Activated CD8-positive, alpha-beta memory T cell treated with anti-CD3 and anti-CD28 coated beads, Interleukin-2, amount 50 U/mL, for 48 hours (primary cell): ENCODE measurements at places on chromosomes 1 and 21.

DNA sequence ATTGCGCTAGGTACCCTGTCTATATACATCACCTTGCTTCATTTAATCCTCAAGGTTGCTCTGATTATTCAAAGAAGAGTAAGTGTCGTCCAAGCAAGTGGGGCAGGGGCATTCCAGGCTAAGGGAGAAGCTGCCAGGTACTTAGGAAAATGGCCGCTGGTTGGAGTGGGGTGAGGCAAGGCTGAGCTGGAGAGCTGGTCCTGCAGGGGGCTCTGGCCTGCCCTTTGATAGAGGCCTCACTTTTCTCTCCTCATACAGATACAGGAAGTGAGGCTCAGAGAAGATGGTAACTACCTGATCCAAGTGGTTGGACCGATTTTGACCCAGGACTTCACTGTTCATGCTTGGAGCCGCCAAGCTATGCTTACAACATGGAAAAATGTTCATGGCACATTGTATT lies 86.9 kb upstream of the ZBTB40 start:
- no peak for DNase-seq

- DNase-seq, result no peak
These were observed 634.8 kb upstream of the ADGRL2 start for GRCh38 chr1:81165963-81166362.

GRCh38 chr1:204139088-204139487 lies 12.8 kb downstream of the ETNK2 start:
- DNase-seq, result no peak

GRCh38 chr1:192707978-192708547 lies 72.1 kb downstream of the RGS13 start:
- no peak for DNase-seq

DNA sequence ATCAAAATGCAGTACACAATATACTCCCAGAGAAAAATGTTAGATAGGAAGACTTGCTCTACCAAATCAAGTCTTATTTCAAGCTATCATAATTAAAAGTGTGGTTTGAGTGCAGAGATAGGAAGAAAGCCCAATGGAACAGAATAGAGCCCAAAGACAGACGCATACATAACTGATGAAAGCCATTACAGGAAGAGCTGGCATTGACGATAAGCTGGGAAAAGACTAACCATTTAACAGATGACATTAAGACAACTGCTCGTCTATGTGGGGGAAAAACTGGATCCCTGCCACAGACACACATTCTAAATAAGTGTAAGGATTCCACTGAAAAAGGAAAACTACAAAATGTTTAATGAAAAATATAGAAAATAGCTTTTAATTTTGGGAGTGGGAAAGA lies 85.5 kb downstream of the NGF start:
- DNase-seq, result no peak

GRCh38 chr21:25186273-25186672 lies 421.0 kb downstream of the MRPL39 start:
- DNase-seq, result no peak

DNA sequence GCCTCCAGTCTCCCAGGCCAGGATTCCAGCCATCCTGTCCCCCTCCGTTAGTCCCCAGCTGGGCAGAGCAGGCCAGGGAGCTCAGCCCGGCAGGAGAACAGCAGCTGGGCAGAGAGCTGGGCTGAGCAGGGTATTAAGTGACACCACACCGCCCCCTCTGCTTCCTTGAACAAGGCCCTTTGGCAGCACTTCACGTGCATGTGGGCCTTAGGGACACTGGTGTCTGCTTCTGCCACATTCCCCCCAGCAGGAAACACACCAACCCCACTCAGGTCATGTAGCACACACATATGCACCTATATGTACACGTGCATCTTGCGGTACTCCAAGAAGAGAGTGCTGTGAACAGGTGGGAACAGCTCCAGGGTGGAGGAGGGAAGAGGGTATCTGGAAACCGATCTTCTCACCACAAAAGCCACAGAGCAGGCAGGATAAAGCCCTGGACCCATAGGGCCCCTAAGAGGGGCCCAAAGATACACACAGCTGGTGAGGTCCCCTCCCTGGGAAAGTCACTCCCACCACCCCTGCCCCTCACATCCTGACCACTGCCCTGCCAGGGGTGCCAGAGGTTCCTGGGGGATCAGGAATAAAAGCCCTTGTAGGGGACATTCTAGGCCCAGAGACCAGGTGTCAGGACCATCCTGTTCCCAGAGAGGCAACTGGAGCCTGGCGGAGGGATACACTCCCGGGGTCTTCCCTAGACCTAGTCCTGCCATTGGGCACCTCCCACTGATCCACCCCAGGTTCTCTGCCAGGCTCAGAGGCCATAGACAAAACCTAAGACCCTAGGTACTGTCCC lies 4.5 kb downstream of the EPHA2 start:
- no peak for DNase-seq

DNA sequence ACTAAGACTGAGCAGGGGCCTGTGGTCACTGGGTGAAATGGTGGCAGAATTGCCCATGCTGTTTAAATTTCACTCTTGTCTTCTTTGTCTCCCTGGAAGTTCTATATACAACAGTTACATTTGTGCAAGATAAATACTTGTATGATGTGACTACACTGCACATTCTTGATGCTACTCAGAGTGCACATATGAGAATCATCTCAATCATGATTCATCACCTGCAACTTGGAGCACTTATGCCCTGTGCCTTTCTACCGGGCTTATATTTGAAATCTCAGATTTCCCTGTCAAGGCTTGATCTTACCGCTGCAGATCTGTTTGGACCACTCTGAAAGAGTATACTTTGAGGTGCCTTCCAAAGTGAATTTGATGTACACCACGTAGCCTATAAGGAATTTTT lies 10.6 kb downstream of the PGM1 start:
- no peak for DNase-seq

DNA sequence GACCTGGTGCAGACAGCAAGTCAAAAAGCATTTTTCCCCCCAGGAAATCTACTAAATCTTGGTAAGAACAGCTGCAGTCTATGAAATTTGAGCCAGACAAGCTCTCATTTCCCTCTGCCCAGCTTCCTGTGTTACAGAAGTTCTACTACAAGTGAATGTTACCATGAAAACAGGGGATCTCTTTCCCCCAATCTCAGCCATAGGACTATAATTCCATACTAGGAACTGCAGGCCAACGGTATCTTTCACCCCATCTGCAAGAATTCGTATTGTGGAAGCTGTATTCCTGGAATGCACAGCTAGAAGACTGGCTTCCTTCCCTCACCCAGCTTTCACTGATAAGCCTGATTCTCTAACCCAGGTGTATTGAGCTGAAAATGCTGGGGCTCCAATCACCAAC lies 1655.4 kb downstream of the BRINP3 start:
- no peak for DNase-seq

- no peak for DNase-seq
These were observed 13.5 kb downstream of the TIE1 start for GRCh38 chr1:43314233-43314632.

GRCh38 chr1:24827379-24828135 lies 82.3 kb downstream of the CLIC4 start:
- no peak for DNase-seq

DNA sequence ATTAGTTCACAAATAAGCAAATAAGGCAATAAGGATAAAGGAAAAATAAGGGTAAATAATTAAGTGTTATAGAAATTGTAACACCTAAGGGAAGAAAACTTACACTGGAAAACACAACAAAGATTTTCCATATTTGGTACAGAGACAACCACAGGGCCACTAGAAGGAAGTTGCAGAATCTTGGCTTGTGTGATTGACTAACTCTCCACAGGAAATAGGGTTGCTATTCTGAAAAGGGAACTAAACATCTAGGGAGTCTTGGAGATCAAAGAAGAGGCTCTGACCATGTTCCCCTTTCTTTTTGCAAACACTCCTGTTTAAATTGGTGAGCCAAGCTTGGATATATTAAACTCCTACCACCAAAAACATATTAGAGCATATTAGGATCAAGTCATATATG lies 59.1 kb downstream of the APCS start:
- DNase-seq, result no peak

DNA sequence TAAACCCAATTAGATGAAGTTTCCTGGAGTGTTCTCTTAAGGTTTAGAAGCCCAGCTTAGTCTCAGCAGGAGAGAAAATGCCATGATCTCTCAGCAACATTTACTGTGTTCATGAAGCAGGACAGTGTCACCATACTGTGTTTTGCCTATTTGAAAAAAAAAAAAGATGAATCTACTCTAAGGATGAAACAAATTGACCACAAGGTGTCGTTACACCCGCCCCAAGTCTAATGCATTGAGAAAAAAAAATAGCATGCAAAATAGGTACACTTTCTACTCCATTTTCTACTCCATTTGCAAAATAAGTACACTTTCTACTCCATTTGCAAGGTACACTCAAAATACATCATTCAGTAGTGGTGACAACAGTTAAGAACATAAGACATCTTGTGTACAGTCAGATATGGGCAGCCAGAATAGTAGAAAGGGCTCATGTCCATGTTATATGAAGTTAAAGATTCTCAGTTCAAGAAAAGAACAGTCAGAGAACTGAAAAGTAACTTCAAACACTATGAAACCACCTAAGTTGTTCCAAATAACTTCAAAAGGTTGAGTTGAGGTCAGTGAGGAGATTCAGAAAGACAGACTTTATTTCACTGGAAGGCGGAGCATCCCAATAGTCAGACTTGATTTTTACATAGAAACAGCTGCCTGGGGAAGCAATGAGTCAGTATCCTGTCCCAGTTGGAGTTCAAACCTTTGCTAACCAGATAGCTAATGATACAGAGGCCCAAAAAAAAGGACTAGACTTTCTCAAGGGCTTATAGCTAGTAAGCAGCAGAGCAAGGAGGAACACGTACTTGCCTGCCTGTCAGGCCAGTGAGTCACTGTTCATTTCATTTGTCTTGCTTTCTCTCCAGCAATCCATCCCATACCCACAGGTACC lies 13.3 kb downstream of the PLPPR5 start:
- DNase-seq, result no peak

DNA sequence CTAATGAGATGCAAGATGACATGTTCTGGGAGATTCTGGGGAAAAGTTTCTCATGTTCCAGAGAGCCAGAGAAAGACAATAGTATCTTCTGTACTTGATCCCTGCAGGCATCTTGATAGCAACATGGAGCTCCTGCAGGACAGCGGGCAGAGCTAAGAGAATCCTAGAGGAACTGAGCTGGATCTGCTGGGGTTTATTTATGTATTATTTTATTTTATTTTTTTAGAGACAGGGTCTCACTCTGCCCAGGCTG lies 22.7 kb upstream of the SCAF4 start:
- no peak for DNase-seq

DNA sequence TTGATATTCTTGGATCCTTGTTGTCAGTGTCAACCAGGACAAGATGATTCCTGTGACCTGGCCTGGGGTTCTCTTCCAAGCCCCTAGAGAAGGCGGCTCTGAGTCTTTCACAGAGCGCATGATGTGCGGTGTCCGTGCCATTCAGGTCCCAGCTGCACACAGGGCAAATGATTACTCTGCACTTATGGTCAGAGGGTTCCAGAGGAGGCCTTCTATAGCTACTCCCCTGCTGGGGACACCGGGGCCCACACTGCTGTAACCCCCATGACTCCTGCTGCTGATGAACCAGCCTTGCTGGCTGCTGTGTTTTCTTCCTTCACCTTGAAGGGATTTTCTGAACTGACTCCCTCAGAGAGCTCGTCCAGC lies 1.5 kb downstream of the PTGFRN start:
- DNase-seq, result no peak

- no peak for DNase-seq
These were observed 38.9 kb downstream of the CD58 start for GRCh38 chr1:116531917-116532316.

DNA sequence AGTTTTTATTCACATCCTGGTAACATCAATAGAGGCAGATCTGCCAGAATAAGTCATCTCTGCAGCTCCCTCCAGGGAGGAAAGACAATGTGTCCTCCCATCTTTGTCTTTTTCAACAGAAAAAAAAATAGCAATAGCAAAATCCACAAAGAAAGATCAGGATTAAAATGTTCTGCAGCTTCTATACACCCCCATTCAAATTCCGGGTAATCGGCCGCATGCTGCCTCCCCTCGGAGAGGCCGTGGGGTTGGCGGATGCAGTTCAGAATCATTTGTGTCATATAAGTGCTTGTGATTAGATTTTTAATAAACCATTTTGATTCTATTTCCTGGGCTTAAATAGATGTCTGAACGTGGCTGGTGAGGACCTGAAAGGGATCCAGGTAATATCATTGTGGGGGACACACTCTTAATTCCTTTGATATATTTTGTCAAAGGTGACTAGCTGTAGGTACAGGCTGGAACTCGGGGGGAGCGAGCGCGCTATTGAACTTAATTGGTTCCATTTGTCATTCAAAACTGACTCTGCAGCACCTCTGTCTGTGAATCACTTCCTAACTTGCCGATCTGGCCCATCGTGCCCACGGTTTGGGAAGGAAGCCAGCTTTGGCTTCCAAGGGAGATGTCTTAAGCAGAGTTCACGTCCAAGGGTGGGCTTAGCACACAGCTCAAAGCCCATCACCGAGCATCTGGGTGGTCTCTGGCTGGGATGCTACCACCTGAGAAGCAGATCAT lies 85.6 kb upstream of the ARHGEF16 start:
- DNase-seq, result no peak

DNA sequence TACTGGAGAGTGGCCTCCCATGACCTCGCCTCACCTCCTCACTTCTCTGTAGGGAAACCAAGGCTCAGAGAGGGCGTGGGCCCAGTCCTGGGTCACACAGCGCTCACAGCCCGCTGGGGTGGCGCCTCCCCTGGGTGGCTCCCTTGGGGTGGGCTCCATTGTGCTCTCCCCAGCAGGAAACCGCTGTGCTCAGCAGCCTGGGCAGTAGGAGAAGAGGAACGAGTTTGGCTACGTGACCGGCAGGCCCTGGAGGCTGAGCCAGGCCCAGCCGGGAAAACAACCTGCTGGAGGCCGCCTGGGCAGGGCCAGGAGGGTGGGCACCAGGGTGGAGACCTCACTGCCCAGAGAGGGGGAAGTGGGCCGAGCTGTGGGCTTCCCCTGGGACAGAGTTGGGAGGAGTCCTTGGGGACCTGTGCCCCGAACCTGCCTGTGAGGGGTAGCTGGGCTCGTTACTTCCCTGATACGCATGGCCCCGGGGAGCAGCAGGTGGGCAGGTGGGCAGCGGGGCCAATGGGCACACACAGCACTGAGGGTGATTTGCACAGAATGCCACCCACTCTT lies 15.0 kb upstream of the FAM131C start:
- no peak for DNase-seq

DNA sequence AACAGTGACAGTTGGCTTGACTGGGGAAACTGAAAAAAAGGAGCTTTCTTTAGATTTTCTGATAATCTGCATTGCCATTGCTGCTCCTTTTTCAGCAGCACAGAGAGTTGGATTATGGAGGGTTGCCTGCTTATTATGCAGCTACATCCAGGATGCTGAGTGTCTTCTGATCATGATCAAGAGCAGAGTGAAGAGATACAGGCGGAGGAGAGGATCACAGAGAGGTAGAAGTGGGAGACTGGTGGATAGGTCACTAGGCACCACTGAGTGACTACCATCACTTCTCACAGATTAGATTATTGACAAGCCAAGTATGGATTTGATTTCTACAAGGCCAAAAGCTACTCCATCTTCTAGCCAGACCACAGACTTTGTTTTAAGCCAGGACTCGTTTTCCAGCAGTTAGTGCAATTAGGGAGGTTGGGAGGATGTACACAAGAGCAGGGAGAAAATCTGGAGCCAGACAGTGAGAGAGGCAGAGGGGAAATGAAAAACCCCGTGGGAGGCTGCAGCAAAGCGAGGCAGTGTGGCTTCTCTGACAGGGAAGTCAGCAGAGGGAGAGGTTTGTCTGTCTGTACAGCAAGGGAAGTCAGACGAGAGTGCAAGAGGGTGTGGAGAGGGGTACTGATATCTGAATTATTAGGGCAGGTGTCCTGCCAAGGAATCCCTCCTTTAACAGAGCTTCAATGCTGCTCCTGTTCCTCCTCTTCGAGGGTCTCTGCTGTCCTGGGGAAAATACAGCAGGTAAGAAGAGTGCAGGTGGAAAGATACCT lies at the start of gene CD1E:
TSS of gene CD1E (plus strand) at position 592 of the 773 bp plus-strand sequence. CDS start at position 687, 95 bp downstream.
- DNase-seq, result no peak

GRCh38 chr1:29062157-29062942 lies 61.4 kb downstream of the TMEM200B start:
- no peak for DNase-seq
